Progenitor cell of endocrine pancreas (in vitro differentiated cells): ENCODE measurements at places on chromosomes 11 and 22.

GRCh38 chr11:129372609-129373488, 2.8 kb upstream of the BARX2 start:
- DNase-seq, result no peak

DNA sequence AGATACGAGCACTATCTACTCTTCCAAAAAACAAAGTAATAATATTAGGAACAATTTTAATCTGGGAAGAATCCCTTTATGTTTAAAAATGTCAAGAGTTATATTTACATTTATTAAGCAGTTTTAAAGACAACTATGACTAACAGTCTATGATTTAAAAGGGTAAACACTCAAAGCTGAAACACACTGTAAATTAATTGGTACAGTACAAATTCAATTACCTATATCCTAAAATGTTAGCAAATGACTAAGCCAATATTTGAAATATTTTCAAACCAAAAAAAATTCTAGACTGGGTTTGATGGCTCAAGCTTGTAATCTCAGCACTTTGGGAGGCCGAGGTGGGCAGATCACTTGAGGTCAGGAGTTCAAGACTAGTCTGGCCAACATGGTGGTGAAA, 36.0 kb upstream of the CHRNA10 start:
- DNase-seq, result no peak

DNA sequence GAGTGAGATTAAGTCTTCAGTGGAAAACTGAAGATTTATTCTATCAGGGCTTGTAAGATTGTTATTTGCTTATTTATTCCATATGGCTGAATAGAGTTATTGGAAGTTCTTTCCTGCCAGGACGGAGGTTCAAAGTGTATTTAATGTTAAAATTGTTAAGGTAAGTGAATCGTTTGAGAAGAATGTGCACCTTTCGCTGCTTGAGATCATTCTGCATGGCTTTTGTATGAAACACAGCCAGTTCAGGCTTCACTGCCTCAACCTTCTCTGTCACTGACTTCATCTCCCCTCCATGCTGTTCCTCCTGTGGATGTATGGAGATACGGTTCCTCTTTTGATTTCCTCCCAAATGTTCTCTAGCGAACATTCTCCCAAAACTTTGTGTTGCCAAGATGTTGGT, 19.2 kb upstream of the OR51L1 start:
- DNase-seq, result no peak

DNA sequence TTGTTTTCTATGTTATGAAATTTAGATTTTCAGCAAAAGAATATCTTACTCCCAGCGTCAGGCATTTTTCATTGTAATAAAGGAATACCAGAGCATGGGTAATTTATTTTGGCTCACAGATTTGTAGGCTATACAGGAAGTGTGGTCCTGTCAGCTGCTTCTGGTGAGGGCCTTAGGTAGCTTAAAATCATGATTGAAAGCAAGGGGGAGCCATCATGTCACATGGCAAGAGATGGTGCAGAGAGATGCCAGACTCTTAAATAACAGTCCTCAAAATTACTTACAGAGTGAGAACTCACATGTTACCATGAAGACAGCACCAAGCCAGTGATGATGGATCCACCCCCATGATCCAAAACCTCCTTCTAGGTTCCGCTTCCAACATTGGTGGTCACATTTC, 825.0 kb upstream of the CHORDC1 start:
- no peak for DNase-seq

GRCh38 chr11:93166194-93166593, 31.6 kb downstream of the SLC36A4 start:
- DNase-seq, result no peak

GRCh38 chr11:57474017-57474802, 13.9 kb downstream of the RTN4RL2 start:
- no peak for DNase-seq

GRCh38 chr11:33461369-33462125, 204.4 kb downstream of the HIPK3 start:
- DNase-seq, result no peak

DNA sequence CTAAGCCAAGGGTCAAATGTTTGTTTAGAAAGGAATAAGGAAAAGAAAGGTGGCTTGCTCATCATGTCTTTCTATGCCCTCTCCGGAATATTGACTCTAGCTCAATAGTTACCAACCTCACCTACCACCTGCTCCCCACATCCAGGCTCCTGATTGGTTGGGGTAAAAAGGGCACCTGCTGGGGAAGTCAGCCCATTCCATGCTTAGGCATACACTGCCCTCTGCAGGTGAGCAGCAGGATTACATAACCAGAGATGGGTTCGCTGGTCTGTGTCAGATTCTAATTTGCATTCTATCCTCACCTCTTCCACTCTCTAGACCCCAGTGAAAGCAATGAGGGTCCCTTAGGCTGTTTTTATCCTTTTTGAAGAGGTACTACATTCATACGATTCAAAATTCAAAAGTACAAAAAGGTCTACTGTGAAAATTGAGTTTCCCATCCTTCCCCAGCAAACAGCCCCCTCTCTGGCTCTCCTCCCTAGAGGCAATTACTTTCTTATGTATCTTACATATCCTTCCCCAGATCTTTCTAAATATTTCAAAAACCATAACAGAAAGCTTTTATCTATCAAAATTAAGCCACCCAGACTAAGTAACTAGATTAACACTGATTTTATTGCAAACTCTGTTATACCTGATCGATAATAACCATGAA, 98.0 kb upstream of the ASPHD2 start:
- DNase-seq, result peak; percentile 64

- DNase-seq, result no peak
Measured at GRCh38 chr11:92495107-92495793, 270.6 kb downstream of the FAT3 start.

GRCh38 chr11:76702336-76703128, 32.0 kb upstream of the LRRC32 start:
- no peak for DNase-seq

- no peak for DNase-seq
Measured at GRCh38 chr11:75275581-75275980, 35.0 kb downstream of the TPBGL start.

- no peak for DNase-seq
Measured at GRCh38 chr11:16779436-16779835, 41.0 kb downstream of the C11orf58 start.

GRCh38 chr11:105152560-105152959, 13.0 kb upstream of the CARD18 start:
- DNase-seq, result no peak

- no peak for DNase-seq
Measured at GRCh38 chr22:26054841-26055605, 114.2 kb upstream of the SEZ6L start.

DNA sequence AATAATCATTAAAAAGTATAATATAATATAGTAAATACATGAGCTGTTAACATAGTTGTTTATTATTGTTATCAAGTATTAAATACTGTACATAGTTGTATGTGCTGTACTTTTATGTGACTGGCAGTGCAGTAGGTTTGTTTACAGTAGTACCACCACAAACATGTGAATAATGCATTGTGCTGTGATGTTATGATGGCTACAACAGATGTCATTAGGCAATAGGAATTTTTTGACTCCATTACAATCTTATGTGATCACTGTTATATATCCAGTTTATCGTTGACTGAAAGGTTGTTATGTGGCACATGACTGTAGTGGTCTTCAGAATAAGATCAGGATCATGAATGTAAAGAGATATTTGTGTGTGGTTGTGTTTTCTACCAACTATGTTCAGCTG, 577.8 kb downstream of the JRKL start:
- no peak for DNase-seq

- no peak for DNase-seq
Measured at GRCh38 chr11:81979448-81979847, 754.2 kb downstream of the FAM181B start.

GRCh38 chr22:45246060-45246985, 5.6 kb upstream of the KIAA0930 start:
- no peak for DNase-seq

DNA sequence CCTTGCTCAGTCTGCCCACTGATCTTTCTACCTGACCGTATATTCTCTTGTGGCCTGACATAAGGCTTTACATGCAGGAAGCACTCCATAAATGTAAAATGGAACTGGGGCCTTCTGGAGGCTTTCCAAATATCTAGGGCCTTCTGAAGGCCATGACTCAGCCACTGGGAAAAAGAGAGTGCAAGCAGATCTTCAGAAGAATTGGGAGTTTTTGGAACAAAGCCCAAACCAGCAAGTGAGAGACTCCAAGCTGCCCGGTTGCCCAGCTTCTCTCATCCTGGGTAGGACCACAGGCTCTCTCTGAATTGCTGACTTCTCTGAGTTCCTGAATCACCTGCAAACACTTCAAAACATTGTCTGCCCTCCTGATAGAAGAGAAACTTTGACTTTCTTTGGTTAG, 107.9 kb upstream of the BMAL1 start:
- no peak for DNase-seq

DNA sequence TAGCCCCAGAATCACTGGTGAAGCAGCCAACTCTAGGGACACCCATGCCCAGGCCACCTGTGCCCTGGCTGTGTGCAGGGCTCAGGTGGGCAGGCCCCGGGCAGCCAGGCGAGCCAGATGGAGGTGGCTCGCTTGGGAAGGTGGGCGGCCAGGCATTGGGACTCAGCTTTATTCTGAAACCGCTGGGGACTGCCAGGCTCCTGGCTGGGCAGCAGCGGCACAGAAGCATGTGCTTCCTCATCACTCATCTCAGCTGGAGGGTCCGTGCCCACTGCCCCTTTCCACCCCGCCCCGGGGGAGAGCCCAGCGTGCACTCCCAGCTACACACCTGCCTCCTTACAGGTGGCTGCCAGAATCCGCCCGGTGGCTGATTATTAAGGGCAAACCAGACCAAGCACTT, 27.1 kb upstream of the SLC22A12 start:
- DNase-seq, result no peak

DNA sequence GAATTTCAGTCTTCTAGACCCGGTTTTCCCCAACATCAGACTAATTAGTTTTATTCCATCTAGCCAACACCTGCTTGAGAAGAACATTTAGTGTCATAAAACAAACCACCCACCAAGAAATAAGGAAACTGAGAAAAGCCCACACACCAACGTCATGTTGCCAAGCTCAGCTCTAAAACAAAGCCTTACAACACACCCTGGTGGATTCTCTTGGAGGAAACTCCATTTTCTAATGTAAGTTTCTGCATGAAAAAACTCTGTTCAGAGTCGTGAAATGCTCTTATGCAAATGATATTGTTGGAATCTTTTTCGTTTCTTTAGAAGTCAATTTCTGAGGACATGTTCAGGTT, 105.0 kb upstream of the RAG2 start:
- no peak for DNase-seq
